ENCODE measurements at places on chromosomes 12 and 14. TPM values are rescaled to one million over a fixed set of nuclear protein-coding genes. Genes with fewer than 3 reads are reported as not detected.

GRCh38 chr14:100129161-100129589, 30.3 kb downstream of the DEGS2 start:
- DNase-seq = no peak

GRCh38 chr12:31011746-31012566, 61.7 kb upstream of the DDX11 start:
- no peak for DNase-seq

FAM90A1 gene
- total RNA-seq = 0.36 TPM

DNA sequence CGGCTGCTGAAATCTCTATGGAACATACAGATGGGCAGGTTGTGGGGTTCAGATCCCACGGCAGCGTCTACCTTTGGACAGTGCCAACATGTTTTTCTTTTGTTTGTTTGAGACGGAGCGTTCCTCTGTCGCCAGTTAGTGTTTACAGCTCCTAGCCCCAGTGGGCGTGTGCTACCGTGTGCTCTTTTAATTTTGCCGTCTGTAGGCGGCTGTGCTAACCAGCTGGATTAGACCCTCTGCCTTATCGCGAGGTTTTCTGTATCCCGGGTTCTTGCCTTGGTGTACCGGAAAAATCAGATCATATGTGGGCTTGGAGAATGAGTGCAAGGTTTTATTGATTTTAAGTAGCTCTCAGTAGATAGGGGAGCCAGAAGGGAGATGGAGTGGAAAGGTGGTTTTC, 9.8 kb upstream of the GALNT6 start:
- no peak for DNase-seq

MYL2 gene
- 13.2 TPM for total RNA-seq

- no peak for DNase-seq
Observed at GRCh38 chr12:1776170-1776921, 44.0 kb upstream of the LRTM2 start.

Data from mucosa of descending colon (tissue), 3 donors.